ENCODE measurements at places on chromosomes 5 and 9. TPM values are rescaled to one million over a fixed set of nuclear protein-coding genes. Genes with fewer than 3 reads are reported as not detected.

The AQP7 gene
- total RNA-seq = 8.2 TPM

The BTNL9 gene
- 98.3 TPM for total RNA-seq

The PTGER4 gene
- 27.1 TPM for total RNA-seq

The LTC4S gene
- total RNA-seq = 7.9 TPM

The FIBCD1 gene
- not detected for total RNA-seq

The ZNF883 gene
- 2.9 TPM for total RNA-seq

The SLC6A3 gene
- total RNA-seq = not detected

The GLRA1 gene
- total RNA-seq = not detected

The LPAR1 gene
- total RNA-seq = 29.6 TPM

The SREK1 gene
- 69.5 TPM for total RNA-seq

The HTR4 gene
- not detected for total RNA-seq

- no peak for DNase-seq
Measured at GRCh38 chr5:34415559-34416198, 240.4 kb upstream of the RAI14 start.

DNA sequence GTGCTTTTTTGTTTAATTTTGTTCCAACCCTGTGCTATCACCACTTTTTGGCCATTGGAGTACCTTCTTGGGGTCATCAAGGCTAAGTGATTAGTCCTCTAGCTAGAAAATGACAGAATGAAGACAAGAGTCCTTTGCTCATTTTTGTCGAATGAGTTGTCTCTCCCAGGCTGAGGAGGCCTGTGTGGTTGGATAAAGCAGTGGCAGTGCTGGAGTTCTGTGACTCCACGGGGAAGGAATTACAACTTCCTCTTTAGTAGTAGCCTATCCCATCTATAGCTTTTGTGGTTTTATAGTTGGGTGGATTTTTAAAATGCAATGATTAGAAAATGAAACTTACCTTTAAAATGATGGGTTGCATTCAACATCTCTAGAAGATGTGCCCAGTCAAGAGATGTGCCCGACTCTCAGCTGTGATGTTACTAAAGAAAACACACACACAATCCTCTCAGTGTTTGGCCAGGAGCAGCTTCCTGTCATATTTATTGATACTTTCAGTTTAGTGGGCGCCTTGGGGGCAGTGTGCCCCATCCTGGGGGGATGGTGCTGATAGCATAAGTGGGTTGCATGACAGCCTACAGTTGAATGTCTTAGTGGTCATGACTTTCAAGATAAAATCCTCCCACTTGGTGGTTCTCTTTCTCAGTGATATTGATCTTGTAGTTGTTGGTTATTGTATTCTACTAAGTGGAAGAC is 11.9 kb downstream of the OTULINL start:
- no peak for DNase-seq

GRCh38 chr9:105330201-105330600 is 85.8 kb downstream of the SLC44A1 start:
- no peak for DNase-seq

GRCh38 chr5:1111727-1112289 is at the start of gene SLC12A7:
SLC12A7 (minus strand) TSS chr5:1112063; CDS start chr5:1111991, 72 bp downstream.
- DNase-seq = no peak

GRCh38 chr9:101047848-101048397 is 19.4 kb downstream of the PLPPR1 start:
- DNase-seq = no peak

DNA sequence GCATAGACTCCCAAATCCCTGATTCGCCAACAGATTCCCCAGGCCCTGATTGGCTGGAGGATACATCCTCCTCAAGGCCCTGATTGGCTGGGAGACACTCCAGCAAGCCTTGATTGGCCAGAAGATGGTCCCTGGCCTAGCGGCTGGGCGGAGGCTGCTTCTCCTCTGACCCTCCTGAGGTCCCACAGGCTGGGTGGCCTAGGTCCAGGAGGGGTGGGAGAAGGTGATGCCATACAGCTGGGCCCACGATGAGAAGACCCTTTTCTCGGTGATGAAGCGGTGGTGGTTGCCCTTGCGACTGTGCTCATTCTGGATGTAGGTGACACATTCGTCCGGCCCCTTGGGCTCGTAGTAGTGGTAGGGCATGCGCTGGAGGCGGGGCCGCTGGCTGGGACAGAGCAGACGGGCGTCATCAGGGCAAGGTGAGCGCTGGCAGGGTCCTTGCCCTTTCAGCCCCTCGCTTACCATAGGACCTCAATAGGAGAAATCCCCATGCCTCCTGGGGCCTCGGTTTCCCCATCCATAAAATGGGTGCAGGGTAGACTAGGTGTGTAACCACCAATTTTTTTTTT is 9.0 kb upstream of the AK1 start:
- DNase-seq = no peak

DNA sequence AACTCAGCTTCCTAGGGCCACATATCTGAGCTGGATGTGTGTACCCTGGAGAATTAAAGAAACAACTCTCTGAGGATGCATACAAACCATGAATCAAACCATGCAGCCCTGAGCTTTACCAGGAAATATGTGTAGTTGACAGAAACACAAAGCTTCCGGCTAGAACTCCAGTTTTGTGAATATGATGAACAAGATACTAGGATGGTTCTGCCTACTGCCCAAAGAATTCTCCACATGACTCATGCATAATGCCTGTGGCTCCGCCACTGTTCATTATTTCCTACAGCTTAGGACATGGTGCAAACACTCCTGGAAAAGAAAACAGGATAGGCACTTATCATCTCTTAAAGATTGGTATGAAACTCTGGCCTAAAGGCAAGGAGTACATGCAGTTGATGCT is 343.4 kb downstream of the DNAH5 start:
- no peak for DNase-seq

- no peak for DNase-seq
Measured at GRCh38 chr9:105218673-105219072, 25.8 kb upstream of the SLC44A1 start.

GRCh38 chr5:158373608-158374395 is 514.9 kb upstream of the CLINT1 start:
- DNase-seq = no peak

DNA sequence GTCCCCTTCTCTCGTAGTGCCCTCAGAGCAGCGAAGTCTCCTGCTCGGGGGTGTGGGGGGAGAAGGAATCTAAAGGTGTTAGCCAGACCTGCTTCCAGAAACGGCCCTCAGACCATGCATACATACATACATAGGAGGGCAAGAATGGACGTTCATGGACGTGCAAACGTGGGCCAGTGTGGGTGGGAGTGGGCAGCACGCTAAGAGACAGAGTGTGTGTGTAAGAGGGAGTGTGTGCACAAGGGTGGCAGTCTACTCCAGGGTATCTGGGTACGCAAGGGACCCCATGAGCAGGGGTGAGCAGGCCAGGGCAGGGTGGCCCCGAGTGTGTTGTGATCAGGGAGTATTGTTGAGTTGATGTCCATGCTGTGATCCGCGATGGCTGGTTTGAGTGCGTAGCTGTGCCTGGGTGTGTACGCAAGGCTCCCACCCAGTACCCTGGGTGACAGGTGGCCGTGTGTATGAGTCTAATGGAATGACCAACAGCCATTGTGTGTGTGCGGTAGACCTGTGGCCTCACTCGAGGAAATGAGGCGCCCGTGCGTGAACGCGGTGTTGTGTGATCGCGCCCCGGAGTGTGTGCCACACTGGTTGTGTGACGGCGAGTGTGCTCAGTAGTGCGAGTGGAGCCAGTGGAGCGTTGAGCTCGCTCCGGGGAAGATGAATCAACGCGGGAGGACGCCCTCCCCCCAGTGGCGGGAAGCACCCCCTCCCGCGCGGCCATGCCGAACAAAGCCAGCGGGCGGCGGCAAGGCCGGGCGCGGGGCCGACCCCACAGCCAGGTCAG is 826 bp downstream of the GPRIN1 start:
- no peak for DNase-seq

GRCh38 chr5:6684075-6684474 is 29.2 kb upstream of the TENT4A start:
- no peak for DNase-seq

DNA sequence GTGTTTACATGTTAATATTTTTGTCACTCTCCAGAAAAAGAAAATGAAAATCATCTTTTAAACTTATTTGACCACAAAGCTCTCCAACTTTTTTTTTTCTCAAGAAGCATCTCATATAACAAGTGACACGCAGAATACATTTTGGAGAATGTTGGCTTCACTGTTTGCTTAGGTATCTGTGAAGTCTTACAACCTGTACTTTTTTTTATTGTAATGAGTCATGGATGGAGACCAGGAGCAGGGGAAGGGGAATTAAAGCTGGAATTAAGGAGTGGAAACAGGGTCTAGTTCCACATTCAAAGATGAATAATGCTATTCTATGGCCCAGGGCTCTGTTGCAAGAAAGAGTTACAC is 211.9 kb downstream of the MAN2A1 start:
- no peak for DNase-seq

DNA sequence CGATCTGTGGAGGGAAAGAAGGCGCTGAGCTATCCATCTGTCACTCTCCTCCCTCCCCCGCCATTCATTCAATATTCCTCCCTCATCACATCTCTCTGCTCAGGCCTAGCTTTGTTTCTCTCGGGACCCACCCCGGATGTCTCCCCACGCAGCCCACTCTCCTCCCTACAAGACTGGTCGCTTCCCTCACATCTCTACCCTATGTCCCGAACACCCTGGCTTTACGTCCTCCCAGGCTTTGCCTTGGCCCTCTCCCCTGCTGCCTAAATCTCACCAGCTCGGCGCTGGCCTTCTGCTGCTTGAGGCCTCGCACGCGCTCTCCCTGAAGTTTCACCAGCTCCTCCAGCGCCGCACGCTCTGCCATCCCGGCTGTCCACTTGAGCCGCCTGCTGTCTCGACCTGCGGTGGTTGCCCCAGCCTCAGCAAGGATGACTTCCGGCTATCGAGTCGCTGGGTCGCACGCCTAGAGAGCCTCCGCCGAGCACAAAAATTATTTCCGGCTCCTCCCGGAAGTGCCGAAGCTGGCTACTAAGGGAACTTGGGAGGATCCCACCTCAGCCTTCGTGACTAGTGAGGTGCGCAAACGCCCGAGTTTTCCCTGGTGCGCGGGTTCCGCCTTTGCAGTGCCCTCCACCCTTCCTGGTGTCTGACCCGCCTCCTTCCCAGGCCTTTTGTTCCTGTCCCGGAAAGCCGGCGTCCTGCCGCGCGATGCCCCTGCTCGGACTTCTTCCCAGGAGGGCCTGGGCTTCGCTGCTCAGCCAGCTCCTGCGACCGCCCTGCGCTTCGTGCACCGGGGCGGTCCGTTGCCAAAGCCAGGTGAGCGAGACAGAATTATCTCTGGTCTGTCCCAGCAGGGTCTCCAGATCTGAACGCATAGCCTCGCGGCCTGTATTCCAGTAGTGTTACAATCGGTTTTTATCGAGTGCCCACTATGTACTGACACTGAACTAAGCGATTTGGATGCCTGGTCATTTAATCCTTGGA is at the start of the genes HARS1 and HARS2:
HARS1 (minus strand) TSS at position 430 of the 984 bp plus-strand sequence; CDS start at position 364, 66 bp downstream.
HARS2 (plus strand) TSS at position 515 of the 984 bp plus-strand sequence; CDS start at position 709, 194 bp downstream.
- peak; percentile 95 for DNase-seq

- no peak for DNase-seq
Measured at GRCh38 chr5:60916646-60917045, 28.2 kb downstream of the ERCC8 start.

DNA sequence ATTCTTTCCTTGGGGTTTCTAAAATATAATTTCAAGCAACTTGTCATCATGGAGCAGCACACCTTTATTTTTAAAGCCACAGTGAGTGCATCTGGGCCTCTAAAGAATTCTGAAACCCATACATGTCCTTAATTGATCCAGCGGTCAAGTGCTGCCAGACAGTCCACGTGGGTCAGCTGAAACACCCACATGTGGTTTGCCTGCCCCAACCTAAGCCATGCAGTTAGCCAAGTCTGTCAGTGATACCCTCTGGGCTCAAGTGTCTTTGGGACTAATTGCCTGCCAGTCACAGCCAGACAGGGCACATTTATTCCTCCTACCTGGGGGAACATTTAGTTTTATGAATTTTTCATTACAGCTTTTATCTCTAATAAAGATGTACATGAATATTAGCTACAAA is 291.4 kb upstream of the SLC30A5 start:
- DNase-seq = no peak

GRCh38 chr5:115542651-115543364 is 1.8 kb downstream of the FEM1C start:
- DNase-seq = no peak

- no peak for DNase-seq
Measured at GRCh38 chr9:123248630-123249029, 19.8 kb downstream of the STRBP start.

DNA sequence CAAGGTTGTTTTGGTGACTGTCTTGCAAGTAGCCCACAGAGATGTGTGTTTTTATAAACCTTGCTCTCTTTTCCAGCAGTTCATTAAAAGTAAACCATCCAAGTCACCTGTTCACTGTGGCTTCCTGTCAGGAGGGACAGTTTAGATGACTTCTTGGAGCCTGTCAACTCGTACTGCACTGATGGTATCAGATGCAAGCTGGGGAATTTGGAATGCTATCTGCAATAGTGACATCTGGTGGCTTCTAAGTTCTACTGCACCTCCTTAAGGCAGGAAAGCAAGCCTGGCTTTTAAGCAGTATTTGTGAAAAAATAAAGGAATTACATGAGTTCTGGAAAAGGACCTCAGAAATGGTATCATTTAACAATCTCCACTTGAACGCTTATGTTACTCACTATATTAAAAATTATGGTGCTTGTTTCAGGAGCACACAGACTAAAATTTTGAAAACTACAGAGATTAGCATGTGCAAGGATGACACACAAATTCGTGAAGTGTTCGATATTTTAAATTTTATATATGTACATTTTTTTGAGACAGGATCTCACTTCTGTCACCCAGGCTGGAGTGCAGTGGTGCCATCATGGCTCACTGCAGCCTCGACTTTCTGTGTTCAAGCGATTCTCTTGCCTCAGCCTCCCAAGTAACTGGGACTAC is 164.0 kb downstream of the TTC39B start:
- no peak for DNase-seq
